Thoracic aorta endothelial cell (primary cell): ENCODE measurements at places on chromosomes 5 and 9. TPM values are rescaled to one million over a fixed set of nuclear protein-coding genes. Genes with fewer than 3 reads are reported as not detected.

Gene IFNA2
- not detected in 2 replicates for total RNA-seq

Gene SLC45A2
- not detected in 2 replicates for total RNA-seq

Gene SLC36A3
- not detected in 2 replicates for total RNA-seq

Gene OLFM1
- 0.43 TPM in 1 of 2 replicates, not detected in the other for total RNA-seq
